Stimulated activated CD4-positive, alpha-beta T cell treated with anti-CD3 and anti-CD28 coated beads, Interleukin-15, amount 100 ng/mL, for 1 hour (primary cell): ENCODE measurements at places on chromosomes 2 and 18.

- DNase-seq = peak; percentile 46
These were observed 14.9 kb upstream of the CNNM3 start for GRCh38 chr2:96801005-96801785.

- DNase-seq = no peak
These were observed 152.0 kb downstream of the CYRIA start for GRCh38 chr2:16513626-16514025.

- DNase-seq = no peak
These were observed 154.0 kb downstream of the PMAIP1 start for GRCh38 chr18:60053747-60054304.

DNA sequence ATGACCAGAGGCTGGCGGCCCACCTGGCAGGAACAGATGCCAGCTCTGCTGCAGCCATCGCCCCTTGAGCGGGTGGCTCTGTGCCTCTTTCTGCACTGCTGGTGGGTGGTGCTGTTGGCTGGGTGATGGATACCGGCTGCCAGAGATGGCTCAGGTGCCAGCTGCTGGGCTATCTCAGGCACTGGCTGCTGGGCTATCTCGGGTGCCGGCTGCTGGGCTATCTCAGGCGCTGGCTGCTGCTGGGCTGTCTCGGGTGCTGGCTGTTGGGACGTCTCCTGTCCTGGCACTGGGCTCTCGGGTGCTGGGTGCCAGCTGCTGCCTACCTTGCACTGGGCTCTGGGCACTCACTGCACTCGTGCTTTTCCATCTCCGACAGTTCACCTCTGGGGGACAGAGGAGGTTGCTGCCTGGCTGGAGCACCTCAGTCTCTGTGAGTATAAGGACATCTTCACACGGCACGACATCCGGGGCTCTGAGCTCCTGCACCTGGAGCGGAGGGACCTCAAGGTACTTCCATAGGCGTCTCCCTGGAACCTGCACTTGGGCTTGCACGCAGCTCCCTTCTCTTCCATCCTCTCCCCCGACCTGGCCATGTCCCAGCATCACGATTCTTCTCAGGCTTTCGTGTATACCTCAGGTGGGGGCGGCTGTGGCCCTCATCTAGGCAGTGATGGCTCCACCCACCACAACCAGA is 98.4 kb downstream of the USP40 start:
- no peak for DNase-seq

DNA sequence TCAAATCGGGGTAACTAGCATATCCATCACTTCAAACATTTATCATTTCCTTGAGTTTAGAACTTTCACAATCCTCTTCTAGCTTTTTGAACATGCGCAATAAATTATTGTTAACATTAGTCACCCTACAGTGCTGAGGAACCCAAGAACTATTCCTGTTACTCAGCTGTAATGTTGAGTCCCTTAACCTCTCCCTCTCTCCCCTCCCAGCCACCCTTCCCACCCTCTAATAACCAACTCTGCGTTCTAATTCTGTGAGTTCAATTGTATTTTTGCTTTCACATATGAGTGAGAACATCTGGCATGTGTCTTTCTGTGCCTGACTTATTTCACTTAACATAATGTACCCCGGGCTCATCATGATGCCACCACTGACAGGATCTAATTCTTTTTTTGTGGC is 78.6 kb upstream of the RANBP2 start:
- DNase-seq = no peak

GRCh38 chr2:184006998-184007397 is 591.3 kb upstream of the ZNF804A start:
- DNase-seq = no peak

- DNase-seq = no peak
These were observed 2.0 kb downstream of the STAT4 start for GRCh38 chr2:191148791-191149190.

DNA sequence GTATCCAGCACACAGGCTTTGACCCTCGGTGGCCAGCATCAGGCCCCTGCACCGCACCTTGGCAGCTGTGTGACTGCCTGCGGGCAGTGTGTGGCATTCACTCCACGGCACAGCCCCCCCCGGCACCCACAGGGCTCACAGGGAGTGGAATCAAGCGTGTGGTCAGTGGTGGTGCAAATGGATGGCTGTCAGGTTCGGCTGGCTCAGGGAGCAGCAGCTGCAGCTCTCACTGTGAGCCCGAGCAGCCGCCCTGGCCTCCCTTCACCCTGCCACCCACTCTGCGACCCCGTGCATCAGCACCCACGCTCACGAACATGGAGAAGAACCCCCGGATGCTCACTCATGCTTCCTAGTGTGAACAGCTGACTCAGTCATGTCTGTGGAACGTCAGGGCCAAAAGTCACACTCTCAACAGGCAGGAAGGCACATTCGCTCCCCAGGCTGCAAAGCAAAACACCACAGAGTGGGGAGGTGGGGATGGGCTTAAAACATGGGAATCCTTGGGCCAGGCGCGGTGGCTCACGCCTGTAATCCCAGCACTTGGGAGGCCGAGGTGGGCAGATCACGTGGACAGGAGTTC is 41.5 kb upstream of the GPC1 start:
- no peak for DNase-seq

DNA sequence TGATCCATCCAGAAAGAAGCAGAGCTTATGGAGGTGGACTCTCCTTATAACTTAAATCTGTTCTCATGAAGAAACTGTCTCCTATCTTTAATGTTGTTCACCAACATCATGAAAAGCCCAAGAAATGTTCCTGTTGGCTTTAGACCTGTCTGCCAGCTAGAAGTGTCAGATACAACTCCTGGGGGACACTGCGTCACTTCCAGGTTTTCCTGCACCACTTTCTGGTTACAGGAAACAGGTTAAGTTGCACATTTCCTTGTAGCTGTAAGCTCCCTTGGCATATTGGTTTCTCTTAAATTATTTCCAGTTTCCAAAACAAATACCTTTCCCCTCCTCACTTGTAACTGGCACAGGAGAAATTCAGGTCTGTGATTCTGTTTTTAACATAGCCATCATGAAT is 2.9 kb downstream of the CEP68 start:
- DNase-seq = no peak

DNA sequence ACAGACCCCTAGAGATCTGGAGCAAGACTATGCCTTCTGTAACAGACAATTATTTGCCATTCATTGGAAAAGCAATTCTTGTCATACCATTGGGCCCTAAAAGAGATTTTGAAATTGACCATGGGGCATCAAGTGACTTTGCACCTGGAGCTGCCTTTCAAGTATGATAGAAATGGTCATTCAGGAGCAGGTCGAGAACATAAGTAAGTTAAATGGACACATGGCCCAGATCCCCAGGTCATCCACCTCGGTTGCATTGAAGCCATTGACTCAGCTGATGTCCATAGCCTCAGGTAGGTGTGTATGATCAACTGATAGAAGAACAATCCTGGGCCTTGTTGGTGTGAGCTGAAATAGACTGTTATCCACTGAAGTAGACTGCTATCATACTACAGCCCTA is 19.3 kb downstream of the CHCHD5 start:
- DNase-seq = no peak

DNA sequence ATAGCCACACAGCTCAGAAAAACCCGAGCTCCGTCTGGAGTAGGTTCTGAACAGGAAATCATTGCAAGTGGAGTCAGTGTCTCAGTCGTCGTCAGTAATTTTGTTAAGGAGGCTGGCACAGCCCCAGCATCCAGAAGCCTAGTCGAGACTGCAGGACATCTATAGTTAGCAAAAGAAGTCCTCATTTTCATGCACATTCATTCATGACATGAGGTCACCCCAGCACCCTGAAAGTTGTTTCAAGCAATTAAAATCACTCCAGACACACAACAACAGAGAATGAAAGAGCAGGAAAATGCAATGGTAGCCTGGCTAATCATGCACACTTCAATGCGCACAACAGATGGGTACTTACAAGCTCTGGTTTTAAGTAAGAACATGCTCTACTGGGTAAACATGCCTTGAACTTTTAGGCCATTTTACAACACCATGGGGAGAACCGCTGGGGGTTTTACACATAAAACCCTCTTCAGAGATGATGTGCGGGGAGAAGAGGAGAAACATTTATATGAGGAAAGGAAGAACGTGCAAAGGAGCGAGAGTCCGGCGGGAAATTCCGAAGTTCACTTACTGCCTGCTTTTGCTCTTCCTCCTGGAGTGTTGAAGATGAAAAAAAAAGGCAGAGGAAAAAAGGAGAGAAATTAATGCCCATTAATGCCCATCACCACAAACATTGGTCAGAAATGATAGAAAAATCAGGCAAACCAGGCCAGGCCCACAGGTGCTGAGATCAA is 77.4 kb upstream of the DNMT3A start:
- DNase-seq = no peak

GRCh38 chr2:3638456-3638810 is 19.6 kb upstream of the ALLC start:
- DNase-seq = no peak

- no peak for DNase-seq
These were observed 538.8 kb downstream of the SOCS6 start for GRCh38 chr18:70827632-70828031.

DNA sequence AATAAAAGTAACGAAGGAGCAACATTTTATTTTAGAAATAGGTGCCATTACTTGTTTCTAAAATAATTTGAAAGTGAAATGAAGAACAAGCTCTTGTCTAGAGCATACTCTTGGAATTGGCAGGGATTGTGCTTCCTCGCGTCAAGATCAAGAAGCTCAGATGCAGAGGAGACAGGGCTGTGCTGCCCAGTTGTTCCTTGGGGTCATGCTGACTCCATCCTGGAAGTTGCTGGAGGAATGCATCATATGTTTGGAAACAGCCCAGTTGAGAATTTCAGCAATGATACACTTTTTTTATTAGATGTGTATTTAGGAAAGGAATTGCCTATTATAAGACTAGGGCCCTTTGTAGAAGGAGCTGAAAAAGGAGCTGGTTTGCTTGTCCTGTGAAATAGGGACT is 17.2 kb downstream of the LTBP1 start:
- DNase-seq = no peak

DNA sequence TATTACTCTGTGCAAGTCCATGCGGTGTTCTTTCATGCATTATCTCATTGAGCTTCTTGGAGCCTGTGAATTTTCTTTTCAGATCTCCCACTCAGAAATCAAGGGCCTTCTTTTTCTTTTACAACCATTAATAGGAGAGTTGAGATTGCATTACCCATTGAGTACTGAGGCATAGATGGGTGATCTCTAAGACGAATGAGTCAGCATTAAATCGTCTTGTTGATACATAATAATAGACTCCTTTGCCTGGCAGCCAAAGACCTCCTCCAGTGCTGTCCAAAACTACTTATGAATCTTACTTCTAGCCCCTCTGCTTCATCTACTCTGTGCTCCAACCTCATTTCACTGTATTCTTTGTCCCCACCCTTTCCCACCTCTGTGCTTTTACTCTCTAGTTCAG is 180.5 kb downstream of the AGPS start:
- DNase-seq = no peak

DNA sequence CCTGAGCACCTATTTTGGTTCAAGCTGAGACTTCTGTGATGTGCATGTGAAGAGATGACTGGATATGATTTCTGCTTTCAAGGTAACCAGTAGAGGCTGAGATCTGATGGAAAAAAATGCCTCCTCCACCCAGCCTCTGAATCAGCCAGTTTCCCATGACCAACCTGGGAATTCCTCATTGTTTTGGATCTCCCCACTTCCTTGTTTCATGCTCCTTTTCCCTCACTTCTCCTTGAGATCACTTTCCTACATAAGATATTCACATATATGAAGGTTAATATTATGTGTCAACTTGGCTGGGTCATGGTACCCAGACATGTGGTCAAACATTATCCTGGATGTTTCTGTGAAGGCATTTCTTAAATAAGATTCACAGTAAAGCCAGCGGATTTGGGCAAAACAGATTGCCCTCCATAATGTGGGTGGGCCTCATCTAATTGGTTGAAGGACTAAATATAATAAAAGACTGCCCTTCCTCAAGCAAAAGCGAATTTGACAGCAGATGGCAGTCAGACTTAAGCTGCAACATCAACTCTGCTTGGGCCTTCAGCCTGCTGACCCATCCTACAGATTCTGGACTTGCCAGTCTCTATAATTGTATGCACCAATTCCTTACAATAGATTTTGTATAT is 379.4 kb downstream of the TNS1 start:
- DNase-seq = no peak

- DNase-seq = no peak
These were observed 236.2 kb downstream of the ETAA1 start for GRCh38 chr2:67633212-67633856.

- DNase-seq = no peak
These were observed 3.9 kb upstream of the MATN3 start for GRCh38 chr2:20016346-20016745.

DNA sequence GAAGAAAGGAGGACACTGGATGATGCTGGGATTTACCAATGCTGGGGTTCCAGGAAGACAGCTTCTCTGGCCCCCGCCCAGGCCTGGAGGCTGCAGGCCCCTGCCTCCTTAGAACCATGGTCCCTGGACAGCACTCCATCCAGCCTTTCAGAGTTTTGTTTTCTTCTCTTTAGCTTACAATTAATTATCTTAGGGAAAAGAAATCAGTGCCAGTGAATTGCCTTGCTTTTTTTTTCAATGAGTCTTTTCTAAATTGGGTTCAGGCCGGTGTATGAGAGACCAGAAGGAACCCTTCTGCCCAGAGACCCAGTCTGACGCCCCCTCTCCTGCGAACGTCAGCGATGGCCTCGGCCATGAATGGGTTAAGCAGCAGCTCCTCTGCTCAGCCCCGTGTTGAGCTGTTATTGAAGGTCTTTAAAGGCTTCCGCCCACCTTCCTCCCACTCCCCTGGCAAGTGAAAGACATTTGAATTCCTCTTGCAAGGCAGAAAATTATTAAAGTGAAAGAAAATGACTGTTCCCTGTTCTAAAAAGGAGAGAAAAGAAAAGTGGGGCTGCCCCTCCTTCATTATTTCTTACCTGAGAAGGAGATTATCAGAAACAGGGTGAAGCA is 65.7 kb upstream of the CHMP1B start:
- DNase-seq = no peak

GRCh38 chr18:12470382-12471075 is 62.8 kb downstream of the PRELID3A start:
- DNase-seq = no peak

DNA sequence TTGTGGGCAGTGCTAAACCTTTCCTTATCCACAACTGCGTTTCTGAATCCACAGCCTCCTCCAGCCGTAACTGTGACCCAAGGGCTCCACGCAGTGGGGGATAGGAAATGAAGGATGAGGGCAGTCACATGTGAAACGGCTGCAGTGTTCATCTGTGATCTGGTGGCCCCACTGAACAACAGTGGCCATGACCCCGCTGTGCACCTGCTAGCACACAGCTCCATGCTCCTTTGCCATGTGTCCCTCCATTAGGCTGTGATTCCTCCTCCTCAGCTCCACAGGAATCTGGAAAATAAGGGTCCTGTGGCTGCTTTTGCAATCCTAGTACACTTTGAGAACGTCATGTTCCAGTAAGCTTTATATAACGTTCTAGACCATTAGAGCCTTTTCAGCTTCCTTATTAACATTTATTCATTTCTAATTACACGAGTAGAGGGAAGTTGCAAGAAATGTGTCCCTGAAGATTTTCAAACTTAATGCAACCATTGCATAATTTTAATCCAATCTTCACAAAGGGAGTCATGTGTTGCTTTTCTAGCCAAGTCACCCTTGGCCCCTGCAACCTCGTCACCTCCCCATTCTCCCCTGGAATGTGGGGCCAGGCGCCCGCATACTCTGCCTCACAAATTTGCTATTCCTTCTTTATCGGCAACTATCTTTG is 7.1 kb upstream of the NAPG start:
- DNase-seq = no peak
